ENCODE measurements at places on chromosomes 7 and 10.

DNA sequence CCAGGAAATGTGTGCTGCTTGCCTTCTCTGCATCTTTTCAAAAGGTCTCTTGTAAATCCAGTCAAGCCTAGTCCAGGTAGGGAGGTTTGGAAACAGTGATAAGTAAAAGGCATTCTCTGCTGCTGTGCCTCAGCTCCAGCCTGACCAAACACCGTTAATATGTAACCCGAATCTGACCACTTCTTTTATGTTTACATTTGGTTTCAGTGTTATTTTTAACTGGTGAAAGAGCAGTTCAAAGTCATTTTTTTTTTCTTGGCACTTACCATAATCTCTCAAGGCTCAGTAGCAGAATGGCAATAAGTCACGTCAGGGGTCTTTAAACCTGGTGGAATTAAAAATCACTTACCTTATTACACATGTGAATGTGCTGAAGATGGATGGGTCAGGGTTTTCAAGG is 216.8 kb downstream of the PTEN start:
- no peak for DNase-seq

DNA sequence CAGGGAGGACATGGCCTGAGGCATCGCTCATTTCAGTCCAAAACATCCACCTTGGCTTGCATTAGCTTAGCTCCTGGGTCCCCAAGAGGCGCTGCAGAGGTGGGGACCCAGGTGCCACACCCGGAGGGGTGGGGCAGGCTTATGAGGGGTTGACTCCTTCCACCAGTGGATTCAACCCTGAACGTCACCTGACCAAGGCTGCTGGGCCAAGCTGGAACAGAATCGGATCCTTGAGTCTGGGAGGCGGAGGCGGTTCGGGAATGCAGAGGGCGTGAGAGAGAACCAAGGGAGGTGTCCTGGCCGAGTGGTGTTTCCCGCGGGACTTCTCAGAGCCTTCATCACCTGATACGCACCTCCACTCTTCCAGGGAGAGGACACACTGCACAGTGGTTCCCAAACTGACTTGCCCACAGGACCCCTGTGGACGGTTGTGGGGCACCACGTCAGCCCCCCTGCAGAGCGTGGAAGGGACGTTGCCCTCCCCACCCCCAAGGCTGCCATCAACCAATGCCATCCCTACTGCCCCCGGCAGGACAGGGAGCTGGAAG is 4.5 kb upstream of the MICALL2 start:
- no peak for DNase-seq

DNA sequence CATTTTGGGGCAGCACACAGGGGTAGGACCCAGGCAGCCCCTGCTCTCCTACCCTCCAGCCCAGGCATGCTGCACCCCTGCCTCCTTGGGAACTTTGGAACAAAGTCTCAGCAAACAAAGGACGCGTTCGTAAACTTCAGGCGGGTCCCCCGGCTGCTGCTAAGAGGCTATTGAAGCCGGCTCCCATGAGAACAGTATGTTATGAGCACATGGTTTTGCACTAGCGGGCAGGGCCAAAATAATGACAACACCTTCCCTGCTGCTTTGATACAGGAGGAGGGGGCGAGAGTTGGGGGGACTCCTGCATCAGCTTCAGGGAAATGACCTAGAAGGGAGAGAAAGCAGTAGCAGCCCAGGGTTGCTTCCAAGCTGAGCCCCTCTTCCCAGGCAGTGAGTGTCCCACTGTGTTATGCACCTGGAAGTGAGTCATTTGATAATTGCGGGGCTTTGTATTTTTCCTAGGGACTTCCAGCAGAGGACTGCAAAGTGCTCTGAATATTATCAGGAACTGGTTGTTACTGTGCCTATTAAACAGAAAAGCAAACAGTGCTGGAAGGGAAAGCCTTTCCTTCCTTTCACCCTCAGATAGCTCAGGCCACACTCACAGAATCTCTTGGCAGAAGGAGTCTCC is 6.9 kb downstream of the ITPRIP start:
- DNase-seq, result peak; percentile 94

GRCh38 chr10:98885378-98885777 is 350.3 kb downstream of the HPSE2 start:
- DNase-seq, result no peak

DNA sequence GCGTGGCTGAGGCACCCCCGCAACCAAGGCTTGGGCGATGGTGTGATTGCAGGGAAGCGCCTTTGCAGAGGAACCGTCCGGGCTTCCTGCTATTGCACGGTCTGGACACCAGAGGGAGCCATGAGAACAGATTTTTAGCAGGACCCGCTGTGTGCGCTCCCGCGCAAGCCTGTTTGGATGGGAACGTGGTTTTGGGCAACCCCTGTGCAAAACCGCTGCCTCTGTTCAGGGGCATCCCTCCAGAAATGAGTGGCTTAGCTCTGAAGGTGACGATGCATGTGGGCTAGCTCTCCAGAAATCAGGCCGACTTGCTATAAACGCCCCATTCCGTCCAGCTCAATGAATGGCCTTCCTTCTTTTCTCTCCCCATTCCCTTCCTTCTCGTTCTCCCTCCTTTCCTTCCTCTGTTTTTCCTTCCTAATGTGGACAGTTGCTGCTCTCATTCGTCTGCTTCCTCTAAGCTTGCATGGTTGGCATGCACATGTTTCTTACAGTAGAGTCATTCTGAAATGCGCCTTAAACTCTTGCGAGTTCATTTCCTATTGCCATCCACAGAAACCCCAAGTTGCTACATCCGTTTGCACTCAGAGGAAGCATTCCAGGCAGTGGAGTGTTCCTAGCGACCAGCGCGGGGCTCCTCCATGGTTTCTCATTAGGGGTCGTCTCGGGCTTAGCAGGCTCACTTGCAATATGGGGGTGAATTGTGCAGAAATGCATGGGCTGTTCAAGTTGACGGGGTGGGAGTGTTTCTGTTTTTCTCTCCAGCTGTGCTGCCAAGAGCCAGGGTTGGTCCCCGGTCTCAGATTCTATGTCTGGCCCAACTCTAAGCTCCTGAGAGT is 302.5 kb upstream of the GALNT17 start:
- peak; percentile 42 for DNase-seq

- DNase-seq, result peak; percentile 7
These were observed 337.5 kb upstream of the KCND2 start for GRCh38 chr7:119935418-119936025.

- no peak for DNase-seq
These were observed 345.5 kb downstream of the DNAJB6 start for GRCh38 chr7:157682064-157682945.

DNA sequence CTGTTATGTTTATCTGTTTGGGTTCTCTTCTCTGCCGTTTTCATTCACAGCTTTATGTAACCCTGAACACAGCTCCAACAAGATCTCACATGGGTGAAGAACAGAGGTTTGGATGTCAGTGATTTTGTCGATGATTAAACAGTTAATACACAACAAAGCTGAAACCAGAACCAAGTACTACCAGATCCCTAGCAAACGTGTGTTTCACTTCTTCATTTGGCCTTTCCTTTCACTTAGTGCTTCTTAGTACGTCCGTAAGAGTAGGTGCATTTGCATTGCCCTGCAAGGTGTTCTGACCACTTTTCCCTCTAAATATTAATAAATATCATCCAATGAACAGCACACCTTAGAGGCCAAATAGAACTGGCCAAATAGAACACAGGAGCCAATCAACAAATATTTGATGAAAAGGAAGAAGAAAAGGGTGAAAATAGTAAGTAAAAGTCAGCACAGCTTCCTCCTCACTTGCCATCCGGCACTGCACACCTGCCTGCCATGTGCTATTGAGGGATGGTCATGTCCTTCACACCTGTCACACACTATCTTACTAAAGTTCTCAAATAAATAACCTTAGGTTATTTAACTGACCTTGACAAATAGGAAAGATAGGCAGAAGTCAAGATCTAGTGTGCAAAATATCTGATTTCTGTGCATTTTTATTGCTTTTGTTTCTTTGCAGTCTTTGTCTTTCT is 252.6 kb upstream of the ANKRD30A start:
- DNase-seq, result no peak

GRCh38 chr10:67319976-67320375 is 376.0 kb downstream of the CTNNA3 start:
- DNase-seq, result no peak

DNA sequence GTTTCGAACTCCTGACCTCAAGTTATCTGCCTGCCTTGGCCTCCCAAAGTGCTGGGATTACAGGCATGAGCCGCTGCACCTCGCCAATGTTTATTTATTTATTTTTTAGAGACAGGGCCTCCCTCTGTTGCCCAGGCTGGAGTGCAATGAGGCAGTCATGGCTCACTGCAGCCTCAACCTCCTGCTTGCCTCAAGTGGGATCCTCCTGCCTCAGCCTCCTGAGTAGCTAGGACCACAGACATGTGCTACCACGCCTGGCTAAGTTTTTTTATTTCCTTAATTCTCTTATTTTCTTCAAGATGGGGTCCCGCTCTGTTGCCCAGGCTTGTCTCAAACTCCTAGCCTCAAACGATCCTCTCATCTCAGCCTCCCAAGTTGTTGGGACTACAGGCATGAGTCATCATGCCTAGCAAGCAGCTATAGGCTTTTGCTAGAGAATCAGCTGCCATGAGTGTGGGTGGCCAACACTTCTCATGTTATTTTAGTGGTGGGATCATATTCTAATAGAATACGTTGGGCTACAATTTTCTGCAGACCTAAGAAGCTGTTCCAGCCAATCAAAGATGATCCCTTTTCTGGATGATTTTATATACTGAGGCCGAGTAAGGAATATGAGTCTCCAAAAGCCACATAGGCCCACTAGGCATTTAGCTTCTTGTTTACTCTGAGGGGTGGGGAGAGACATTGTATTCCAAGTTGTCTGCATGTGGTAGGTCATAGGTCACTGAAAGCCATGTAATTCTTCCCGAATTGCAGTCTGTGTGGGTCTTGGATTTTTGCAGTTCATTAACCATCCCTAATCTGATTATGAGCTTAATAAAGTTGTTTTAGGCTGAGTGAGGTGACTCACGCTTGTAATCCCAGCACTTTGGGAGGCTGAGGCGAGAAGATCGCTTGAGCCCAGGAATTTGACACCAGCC is 7.6 kb upstream of the TMEM248 start:
- no peak for DNase-seq

DNA sequence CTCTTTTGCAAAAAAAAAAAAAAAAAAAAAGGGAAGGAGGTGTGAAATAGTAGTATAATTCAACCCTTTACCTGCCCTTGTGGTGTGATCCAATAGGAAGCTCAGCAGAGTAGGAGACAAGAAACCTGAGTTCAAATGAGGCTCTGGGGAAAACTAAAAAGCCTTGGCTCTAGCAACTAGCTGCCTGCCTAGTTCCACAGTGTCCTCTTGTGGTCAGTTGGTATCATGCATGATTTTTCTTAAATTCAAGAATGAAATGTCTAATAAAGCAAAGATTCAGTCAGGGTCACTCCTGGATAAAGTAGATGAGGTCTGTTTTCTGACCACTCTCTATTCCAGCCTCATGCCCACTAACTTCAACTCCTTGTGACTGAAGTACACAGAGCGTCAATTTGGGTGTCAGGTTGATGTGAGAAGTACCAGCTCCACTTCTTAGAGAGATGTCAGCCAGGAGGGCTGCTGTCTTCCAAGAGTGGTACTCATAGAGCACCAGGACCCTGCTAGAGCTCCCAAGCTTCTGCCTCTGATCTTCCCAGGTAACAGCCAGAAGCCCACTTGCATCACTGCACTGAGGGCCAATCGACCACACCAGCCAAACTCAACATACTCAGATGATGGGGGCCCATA is 10.5 kb downstream of the LSM5 start:
- DNase-seq, result peak; percentile 30

- no peak for DNase-seq
These were observed 113.1 kb upstream of the VSTM2A start for GRCh38 chr7:54429111-54429510.

- no peak for DNase-seq
These were observed 23.4 kb downstream of the ADRA2A start for GRCh38 chr10:111100198-111100597.

DNA sequence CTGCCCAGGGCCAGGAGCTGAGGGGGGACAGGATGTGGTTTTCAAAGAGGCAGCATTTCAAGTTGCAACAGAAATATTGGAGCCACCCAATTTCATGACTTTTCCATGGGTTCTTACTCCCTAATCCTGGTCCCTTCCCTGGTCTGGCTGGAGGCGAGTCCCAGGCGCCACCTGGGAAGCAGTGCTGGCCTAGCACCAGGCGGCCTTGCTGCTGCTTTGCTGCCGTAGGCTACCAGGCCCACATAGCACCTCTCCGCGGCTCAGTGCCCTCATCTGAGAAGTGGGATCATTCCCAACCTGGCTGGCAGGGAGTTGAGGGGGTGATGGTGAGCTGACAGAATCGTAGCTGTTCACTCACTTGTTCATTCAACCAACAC is 33.7 kb downstream of the ZMIZ1 start:
- no peak for DNase-seq
